ENCODE measurements at places on chromosomes 2 and 18. TPM values are rescaled to one million over a fixed set of nuclear protein-coding genes. Genes with fewer than 3 reads are reported as not detected.

DNA sequence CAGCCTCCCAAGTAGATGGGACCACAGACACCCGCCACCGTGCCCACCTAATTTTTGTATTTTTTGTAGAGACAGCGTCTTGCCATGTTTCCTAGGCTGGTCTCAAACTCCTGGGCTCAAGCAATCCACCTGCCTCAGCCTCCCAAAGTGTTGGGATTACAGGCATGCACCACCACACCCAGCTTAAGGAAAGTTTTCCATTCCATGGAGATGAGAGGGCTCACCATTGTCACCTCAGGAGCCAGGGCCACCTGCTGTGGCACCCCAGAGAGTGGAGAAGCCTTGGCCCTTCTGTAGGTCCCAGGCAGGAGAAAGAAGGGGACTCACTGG, 4.6 kb downstream of the SLC35F6 start:
- peak overlapping the region; percentile 50 for H3K27ac ChIP-seq
- H3K4me3 ChIP-seq, result peak overlapping the region; percentile 48
- H3K4me1 ChIP-seq, result peaks cover 57% of the 10 kb centered on the region
- H3K27me3 ChIP-seq, result no peaks in the 10 kb centered on the region
- DNase-seq, result no peak

DNA sequence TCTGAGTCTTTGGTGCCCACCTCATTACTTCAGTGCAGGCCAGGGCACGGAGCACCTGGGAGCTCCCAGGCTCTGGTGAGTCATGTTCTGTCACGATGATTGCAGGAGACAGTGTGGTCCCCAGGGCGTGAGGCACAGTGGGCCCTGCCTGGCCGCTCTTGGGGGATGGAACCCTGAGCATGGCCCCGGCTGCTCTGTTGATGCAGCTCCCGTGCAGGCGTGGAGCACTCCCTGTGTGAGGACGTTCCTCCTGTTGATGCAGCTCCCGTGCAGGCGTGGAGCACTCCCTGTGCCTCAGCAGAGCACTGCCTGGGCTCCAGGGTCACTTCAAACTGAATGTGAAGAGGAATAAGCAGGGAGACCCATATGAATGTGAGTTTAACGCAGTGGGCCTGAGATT, 30.1 kb downstream of the COPS9 start:
- H3K4me1 ChIP-seq, result no peaks in the 10 kb centered on the region
- no peak overlapping the region for H3K27ac ChIP-seq
- no peaks in the 10 kb centered on the region for H3K36me3 ChIP-seq
- no peak for DNase-seq
- H3K27me3 ChIP-seq, result peaks cover 8% of the 10 kb centered on the region
- H3K4me3 ChIP-seq, result no peak overlapping the region

DNA sequence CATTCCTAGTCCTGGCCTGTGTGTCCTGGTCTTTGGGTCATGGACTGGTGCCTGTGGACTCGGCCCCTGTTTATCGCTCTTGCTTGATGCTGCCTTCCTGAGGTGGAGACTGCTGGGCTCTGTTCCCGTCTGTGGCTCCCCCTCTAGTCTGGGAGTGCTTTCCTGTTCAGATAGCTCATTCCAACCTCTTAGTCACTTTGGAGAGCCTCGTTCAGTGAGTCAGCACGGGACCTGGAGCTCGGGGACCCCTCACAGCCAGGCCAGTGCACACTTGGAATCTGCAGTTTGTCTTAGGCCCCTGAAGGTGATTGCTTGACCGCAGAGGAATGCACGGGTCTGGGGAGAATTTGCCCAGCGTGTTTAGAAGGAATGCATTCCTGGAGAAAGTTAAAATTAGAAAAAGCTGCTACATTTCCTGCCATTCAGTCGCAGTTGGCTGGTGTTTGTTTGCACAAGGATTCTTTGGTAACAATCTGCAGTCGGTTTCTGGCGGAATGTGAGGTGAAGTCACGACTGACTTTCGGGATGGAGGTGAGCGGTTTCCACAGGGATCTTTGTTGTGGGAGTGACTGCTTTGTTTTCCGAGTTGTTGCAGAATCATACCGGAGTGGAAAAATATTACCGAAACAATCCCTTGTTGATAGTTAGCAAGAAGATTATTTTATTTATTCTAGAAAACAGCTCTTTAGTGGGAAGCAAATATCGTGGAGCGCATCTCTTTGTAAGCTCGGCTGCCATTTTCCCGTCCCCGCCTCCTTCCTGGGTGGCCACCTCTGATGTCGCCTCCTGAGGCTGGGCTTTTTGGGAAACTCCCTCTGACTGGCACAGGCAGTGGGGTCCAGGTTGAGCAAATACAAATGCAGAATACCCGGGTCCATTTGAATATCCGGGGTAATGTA, 29.6 kb downstream of the SH3BP4 start:
- H3K36me3 ChIP-seq, result no peaks in the 10 kb centered on the region
- H3K27me3 ChIP-seq, result no peaks in the 10 kb centered on the region
- H3K4me1 ChIP-seq, result no peaks in the 10 kb centered on the region

GRCh38 chr2:221153226-221153625, 418.9 kb downstream of the EPHA4 start:
- H3K4me3 ChIP-seq, result no peak overlapping the region
- no peak for DNase-seq
- H3K27ac ChIP-seq, result no peak overlapping the region
- no peaks in the 10 kb centered on the region for H3K27me3 ChIP-seq
- H3K36me3 ChIP-seq, result no peaks in the 10 kb centered on the region
- H3K4me1 ChIP-seq, result no peaks in the 10 kb centered on the region

- peaks cover 51% of the 10 kb centered on the region for H3K27me3 ChIP-seq
- DNase-seq, result peak; percentile 38
- H3K36me3 ChIP-seq, result no peaks in the 10 kb centered on the region
- H3K4me1 ChIP-seq, result peaks cover 7% of the 10 kb centered on the region
Observed at GRCh38 chr18:22559414-22560274, 141.9 kb upstream of the CTAGE1 start.

DNA sequence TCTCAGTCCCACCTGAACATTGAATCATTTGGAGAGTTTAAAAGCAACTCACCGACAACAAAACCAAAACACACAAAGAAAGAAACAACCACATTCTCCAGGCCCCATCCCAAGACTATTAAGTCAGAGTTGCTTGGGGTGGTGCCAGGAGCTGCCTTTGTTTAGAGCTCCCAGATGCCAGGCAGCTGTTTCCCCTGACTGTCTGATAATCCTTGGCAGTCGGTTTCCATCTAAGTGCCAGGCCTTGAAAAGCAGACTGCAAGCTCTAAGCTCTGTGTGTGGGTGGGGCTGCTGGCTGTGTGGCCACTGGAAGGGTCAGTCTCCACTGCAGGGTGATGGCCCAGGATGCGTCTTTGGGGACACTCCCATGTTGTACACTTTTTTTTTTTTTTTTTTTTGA, 255.3 kb upstream of the AGAP1 start:
- no peak for DNase-seq
- H3K4me1 ChIP-seq, result no peaks in the 10 kb centered on the region
- no peak overlapping the region for H3K4me3 ChIP-seq
- H3K36me3 ChIP-seq, result no peaks in the 10 kb centered on the region
- no peak overlapping the region for H3K27ac ChIP-seq

DNA sequence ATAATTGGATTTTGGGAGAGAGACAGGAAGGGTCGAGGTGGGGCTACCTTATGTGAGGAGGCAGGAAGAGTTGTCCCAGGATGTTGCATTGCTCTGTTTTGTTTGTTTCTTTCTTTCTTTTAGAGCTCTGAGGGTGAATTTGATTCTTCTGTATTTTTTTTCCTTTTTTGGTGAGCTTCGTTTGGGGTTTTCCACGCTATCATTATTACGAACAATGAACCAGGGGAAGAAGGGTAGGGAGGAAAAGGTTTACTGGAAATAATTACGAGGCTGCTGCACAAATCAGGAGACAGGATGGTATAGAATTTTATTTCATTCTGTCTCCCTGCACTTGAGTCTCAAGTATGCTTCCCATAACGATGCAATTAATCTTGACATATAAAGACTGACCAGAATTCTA, 51.4 kb upstream of the ZNF516 start:
- no peak overlapping the region for H3K27ac ChIP-seq
- H3K4me1 ChIP-seq, result no peaks in the 10 kb centered on the region
- H3K36me3 ChIP-seq, result no peaks in the 10 kb centered on the region
- H3K27me3 ChIP-seq, result peaks cover 3% of the 10 kb centered on the region
- no peak for DNase-seq
- H3K4me3 ChIP-seq, result no peak overlapping the region

DNA sequence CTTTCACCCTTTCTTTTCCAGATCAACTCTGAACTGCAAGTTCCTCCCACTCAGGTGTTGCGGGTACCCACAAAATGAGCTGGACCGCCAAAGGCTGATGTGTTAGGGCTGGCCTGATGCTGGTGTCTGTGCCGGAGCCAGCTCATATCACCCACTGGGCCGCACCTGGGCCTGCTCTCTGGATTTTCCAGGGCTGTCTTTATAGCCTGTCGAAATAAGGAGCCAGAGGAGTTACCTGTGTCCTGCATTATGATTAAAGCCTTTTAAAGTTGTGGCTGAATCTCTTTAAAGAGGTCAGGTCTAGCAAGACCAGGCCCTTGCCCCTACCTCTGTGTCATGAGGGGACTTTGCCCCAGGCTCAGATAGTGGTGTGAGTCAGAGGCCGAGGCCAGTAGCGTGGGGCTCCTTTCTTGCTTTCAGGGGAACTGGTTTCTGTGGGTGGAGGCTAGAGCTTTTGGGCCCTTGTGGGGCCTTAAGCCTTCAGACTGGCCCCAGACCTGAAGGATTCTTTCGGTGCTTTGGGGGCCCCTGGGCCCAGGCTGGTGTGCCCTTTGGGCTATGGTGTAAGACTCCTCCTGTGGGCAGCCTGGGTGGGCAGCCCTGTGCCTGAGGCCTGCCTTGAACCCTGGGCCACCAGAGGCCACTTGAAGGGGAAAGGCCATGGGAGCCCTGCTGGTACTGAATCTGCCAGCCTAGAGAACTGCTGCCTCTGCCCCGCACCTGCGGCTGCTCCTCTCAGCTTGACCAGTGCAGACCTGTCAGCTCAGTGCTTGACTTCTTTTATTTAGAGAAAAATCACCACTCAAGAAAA, 21.3 kb downstream of the OTOF start:
- H3K27me3 ChIP-seq, result peaks cover 4% of the 10 kb centered on the region
- no peak for DNase-seq
- no peak overlapping the region for H3K27ac ChIP-seq
- H3K4me1 ChIP-seq, result peaks cover 4% of the 10 kb centered on the region
- no peak overlapping the region for H3K4me3 ChIP-seq

DNA sequence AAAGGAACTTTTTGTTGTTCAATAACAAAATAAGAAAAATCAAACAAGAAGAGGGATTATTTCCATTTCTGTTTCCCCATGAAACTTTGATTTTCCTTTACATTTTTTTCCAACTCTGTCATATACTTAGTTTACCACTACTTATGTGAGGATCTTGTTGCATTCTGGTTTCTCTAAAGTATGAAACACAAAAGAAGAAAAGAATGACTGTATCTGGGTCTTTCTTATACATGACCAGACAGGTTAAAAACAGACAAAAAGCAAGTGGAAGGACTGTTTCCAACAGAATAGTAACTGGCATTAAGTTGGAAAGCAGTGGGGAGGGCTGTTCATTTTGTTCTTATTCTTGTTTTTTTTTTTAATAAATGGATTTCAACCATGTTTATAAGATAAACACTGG, 1207.8 kb upstream of the FAM98A start:
- H3K27me3 ChIP-seq, result no peaks in the 10 kb centered on the region
- no peaks in the 10 kb centered on the region for H3K36me3 ChIP-seq
- H3K4me3 ChIP-seq, result no peak overlapping the region
- DNase-seq, result no peak

GRCh38 chr2:60529136-60529784, 24.2 kb downstream of the BCL11A start:
- no peaks in the 10 kb centered on the region for H3K36me3 ChIP-seq
- H3K4me3 ChIP-seq, result no peak overlapping the region
- no peak overlapping the region for H3K27ac ChIP-seq
- peaks cover 51% of the 10 kb centered on the region for H3K27me3 ChIP-seq

CCT7 gene
- total RNA-seq, result 271 TPM

CTLA4 gene
- total RNA-seq, result 7.3 TPM

MROH2A gene
- total RNA-seq, result not detected

DNAJC5G gene
- total RNA-seq, result not detected

AOX1 gene
- not detected for total RNA-seq

PFN4 gene
- not detected for total RNA-seq

DUSP19 gene
- 1.7 TPM for total RNA-seq

LHCGR gene
- not detected for total RNA-seq

BCL2 gene
- 121 TPM for total RNA-seq

MYCN gene
- not detected for total RNA-seq

SERPINB13 gene
- not detected for total RNA-seq

SLC8A1 gene
- total RNA-seq, result 0.75 TPM

MSTN gene
- total RNA-seq, result not detected
